ENCODE measurements at places on chromosomes 2 and 18. TPM values are rescaled to one million over a fixed set of nuclear protein-coding genes. Genes with fewer than 3 reads are reported as not detected.

DNA sequence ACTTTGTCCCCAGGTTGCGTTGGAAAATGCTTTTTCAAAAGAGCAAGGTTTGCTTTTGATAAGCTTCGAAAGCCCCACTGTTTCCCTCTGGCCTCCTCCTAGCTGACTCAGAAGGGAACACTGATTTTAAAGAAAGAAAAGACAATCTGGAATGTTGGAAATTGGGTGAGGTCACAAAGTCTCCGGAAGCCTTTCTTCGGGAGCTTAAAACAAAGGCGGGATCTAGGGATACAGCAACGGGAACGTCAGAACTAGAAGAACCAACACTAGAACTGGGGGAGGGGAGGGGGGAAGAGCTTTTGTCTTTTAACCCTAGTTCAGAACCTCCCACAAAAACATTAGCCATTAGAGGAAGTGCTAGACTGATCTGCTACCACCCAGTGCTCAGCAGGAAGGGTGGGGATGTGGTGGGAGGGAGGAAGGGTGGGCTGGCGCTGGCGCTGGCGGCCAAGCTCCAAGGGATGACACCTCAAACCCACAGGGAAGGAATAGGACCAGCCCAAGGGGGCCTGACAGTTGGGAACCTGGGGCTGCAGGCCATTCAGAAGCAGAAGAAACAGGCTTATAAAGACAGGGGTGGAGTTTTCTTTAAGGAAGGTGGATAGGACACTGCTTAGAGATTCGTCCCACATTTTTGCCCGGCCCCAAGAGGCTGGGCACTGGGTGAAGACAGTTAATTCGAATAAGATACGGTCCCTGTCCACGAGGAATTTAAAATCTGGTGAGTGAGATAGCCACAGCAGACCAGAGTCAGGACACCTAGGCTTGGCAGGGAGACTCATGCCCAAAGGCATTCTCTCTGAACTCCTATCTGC is 1.7 kb downstream of the TMSB10 start:
- DNase-seq, result peak; percentile 93

DNA sequence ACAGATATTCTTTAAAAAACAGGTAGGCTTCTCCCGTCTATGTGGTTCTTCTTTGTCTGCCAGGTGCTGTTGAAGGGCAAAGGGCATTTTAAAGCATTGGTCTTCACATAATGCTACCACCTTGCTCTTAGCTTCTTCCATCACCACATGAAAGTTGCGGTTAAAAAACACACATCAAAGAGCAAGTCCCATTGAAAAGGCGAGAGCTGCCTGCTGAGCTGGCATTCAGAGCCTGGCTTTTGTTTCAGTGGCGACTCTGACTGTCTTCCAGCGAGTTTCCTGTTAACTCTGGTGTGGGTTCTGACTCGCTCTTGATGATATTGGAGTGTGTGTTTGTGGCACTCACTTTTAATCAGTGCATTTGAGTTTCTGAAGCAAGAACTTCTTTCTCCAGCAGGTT is 624.9 kb upstream of the FANCL start:
- DNase-seq, result no peak

DNA sequence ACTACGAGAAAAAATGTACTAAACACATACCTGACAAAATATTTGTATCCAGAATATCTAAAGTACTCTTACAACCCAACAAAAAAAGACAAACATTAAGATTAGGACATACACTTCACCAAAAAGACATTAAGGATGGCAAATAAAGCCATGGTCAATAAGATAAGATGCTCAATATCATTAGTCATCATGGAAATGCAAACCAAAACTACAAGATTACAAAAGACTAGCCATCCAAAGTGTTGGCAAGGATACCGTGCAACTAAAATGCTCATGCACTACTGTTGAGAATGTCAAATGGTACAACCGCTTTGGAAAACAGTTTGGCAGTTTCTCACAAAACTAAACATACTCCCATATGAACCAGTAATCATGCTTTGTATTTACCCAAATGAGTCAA is 29.7 kb downstream of the MAP3K2 start:
- DNase-seq, result peak; percentile 19

LOXHD1 gene
- total RNA-seq, result not detected

- peak; percentile 56 for DNase-seq
Observed at GRCh38 chr2:179837408-179837807, 24.0 kb downstream of the ZNF385B start.

ARL5A gene
- 49.2 TPM for total RNA-seq

- no peak for DNase-seq
Observed at GRCh38 chr2:217433522-217433921, 569.3 kb downstream of the TNS1 start.

MARCHF4 gene
- total RNA-seq, result 0.48 TPM

DNA sequence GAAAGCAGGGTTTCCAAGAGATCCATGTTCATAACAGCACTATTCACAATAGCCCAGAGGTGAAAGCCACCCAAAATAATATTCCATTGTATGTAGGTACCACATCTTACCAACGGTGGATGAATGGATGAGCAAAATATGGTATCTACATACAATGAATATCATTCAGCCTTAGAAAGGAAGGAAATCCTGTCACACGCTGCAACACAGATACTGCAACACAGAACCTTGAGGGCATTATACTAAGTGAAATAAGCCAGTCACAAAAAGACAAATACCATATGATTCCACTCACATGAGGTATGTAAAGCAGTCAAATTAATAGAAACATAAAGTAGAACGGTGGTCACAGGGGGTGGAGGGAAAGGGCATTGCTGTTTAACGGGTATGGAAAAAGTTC is 155.7 kb downstream of the DTNB start:
- peak; percentile 21 for DNase-seq

GRCh38 chr2:139386401-139386800 is 606.2 kb upstream of the NXPH2 start:
- DNase-seq, result peak; percentile 1

- DNase-seq, result no peak
Observed at GRCh38 chr18:79517341-79517740, 121.6 kb downstream of the NFATC1 start.
